T-cell (primary cell): ENCODE measurements at places on chromosomes 2 and 18.

DNA sequence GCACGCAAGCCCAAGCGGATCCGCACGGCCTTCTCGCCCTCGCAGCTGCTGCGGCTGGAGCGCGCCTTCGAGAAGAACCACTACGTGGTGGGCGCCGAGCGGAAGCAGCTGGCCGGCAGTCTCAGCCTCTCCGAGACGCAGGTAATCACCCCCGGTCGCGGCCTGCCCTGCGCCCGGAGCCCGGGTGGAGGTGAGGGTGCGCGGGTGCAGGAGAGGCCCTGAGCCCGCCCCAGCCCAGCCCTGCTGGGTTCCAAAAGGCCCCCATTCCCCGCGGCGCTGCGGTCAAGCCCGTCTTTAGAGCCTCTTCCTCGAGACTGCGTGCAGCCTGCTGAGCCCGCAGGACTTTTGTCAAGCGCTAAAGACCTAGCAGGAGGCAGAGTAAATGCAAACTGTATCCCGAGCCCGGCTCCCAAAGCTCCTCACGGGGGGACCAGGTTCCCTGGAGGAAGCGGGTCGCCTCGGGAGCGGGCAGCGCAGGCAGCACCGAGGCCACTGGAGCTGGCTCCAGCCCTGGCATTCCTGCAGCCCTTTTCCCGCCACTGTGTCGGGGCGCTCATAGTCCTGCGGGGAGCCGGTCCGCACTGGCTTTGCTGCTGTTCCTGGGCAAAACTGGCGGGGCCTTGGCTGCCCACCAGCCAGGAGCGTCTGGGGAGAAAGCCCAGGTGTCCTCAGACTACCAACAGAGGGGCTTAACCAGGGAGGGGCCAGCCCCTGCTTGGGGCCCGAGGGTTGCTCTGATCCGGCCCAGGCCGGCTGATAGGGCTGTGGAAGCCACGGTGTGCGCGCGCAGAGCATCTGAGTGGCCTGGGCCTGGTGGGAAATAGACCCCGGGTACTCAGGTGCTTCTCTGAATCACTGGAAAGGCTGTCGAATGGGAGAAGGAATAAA, 7.3 kb downstream of the EMX1 start:
- no peak for DNase-seq

DNA sequence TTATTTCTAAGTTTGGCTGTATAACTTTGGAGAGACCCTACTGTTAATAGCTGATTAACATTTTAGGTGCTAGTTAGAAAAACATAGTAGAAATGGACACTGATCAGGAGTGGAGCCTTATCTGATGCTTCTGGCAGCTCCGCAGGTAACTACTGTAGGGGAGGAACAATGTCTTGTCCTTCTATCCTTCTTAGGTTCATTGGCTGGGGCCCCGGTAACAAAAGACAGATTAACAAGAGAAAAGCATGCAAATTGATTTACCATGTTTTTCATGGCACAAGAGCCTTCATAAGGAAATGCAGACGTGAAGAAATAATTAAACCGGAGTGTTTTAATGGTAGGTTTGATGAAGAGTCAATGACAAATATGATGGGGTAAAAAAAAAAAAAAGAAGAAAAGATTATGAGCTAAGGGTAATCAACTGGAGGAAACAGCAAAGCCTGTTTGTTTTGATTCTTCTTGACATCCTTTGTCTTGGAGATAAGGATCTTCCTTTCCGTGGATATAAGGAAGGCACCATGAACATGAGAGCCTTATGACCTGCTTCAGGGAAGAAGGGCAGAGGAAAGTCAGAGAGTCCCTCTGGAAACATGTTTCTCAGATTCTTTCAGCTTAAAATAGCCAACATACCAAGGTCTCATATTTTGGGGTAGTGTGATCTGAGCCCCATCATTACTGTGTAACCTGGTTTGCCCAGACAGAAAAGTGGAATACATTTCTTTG, 62.4 kb upstream of the GCFC2 start:
- no peak for DNase-seq

GRCh38 chr18:25099895-25100294, 252.1 kb downstream of the ZNF521 start:
- DNase-seq = no peak

DNA sequence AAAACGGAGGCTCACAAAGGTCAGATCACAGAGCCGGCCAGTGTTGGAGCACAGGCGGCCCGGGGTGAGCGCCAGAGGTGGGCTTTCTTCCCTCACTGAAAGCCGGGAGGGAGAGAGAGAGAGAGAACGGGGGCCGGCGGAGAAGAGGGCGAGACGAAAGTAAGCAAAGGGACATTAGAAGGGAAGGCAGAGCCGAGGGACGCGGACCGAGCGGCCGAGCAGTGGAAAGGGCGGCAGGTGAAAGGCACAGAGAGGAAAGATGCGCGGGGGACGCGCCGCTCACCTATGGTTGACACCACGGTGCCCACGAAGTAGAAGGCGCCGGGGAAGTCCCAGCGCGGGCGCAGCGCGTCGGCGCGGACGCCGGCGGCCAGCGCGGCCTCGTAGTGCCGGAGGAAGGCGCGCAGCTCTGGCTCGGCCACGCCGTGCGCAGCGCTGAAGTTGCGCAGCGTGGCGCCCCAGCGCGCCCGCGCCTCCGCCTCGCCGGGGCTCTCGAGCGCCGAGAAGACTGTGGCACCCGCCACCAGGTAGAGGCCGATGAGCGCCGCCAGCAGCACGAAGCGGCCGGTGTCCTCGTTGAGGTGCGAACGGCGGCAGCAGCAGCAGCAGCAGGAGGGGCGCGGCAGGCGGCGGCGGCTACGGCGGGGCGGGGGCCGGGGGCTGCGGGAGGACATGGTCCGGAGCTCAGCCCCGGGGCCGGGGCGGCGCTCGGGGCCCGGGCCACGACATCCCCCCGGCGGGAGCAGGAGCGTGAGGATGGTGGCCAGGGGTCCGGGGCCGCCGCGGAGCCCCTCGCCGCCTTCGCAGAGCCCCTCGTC, 166.9 kb downstream of the MSH2 start:
- no peak for DNase-seq

DNA sequence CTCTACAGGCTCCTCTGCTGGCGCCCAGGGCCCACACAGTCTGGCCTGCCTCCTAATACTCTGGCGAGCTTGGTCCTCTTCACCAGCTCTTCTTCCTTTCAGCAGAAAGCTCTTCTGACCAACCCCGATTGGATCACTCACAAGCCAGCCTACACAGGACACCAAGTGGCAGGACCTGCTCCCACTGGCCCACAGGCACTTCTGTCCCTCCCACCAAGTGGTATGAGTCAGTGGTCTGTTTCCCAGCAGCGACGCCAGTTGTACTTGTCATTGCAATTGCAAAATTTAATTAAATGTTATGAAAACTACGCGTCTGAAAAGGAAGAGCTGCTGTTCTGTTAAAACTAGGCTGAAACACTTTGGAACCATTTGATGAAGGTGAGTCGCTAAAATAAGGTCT, 46.7 kb downstream of the NDUFA10 start:
- no peak for DNase-seq

- no peak for DNase-seq
Observed at GRCh38 chr2:113169586-113169985, 4.2 kb upstream of the PSD4 start.

GRCh38 chr18:35732162-35732561, 150.6 kb downstream of the GALNT1 start:
- no peak for DNase-seq

- DNase-seq = no peak
Observed at GRCh38 chr2:33033606-33034081, 86.9 kb downstream of the LTBP1 start.

GRCh38 chr2:7692657-7693161, 775.5 kb downstream of the RNF144A start:
- no peak for DNase-seq

DNA sequence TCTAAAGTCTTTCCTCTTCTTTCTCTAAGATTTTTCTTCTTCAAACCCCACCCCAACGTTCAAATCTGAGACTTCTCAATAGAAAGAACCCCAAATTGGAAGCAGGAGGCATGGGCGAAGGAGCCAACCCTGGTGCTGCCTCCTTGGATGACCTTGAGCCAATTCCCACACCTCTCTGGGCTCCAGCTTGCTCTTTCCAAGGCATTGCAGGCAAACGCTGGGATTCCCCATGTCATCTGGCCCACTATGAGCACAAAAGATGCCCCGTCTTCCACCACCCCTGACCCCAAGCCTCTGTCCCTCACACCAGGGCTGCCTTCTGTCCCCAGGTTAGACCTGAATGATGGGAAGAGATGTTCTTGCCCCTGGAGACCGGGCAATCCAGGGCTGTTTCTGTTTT, 57.0 kb downstream of the TTC32 start:
- DNase-seq = no peak

- no peak for DNase-seq
Observed at GRCh38 chr2:143428700-143429099, 299.5 kb downstream of the ARHGAP15 start.

DNA sequence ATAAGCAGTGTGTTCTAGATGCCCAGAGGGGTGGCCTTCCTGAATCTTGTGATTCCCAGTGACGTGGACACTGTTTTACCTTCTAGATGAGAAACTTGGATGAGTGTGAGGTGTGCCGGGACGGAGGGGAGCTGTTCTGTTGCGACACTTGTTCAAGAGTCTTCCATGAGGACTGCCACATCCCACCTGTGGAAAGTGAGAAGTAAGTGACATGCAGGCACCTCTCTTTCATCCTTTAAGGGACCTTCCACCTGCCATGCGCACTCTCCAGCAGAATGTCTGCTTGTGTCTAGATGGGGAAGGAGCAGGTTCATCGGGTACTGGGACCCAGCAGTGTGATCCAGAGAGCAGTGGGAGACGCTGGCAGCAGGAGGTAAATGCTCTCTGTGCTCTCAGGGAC, 16.0 kb upstream of the SP100 start:
- DNase-seq = no peak

- no peak for DNase-seq
Observed at GRCh38 chr2:24785671-24786321, 7.4 kb downstream of the PTRHD1 start.

DNA sequence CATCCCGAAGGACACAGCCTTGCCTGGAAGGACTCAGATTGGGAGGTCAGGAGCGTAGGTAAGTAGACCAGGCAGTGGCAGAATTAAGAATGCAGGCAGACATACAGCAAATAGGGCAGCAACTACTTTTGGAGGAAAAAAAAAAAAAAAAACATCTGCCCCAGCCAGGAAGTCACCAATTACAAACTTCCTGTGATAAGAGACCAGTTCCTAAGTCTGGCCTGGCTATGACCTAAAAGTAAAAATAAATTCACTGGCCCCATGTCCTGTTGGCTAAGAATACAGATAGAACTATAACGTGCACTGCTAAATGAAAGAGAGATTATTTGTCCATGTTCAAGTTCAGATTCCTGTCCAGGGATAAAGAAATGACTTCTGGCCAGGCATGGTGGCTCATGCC, 45.2 kb upstream of the NOSTRIN start:
- no peak for DNase-seq

- no peak for DNase-seq
Observed at GRCh38 chr18:12606592-12607315, 51.2 kb downstream of the SPIRE1 start.

- no peak for DNase-seq
Observed at GRCh38 chr2:111148225-111148873, 27.6 kb downstream of the BCL2L11 start.

GRCh38 chr2:25494616-25495015, 152.9 kb upstream of the DNMT3A start:
- no peak for DNase-seq

DNA sequence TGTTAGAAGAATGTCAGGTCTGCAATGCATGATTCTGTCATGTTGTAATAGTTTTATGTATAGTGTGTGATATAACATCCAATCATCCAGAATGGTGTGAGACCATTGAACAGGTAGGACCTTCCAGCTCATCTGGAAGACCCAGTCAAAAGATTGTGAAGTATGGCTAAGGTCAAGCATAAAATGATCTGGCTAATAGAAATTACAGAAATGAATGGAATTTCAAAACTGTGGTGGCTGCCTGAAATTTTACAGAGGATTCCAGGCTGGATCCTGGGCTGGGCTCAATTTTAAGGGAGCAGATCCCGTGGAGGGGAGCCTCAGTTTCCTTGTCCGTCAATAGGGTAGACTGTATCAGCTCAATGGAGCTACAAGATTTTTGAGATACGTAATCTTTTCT, 39.1 kb downstream of the ACKR3 start:
- no peak for DNase-seq

- DNase-seq = no peak
Observed at GRCh38 chr2:68720665-68721064, 13.9 kb upstream of the ARHGAP25 start.

- DNase-seq = no peak
Observed at GRCh38 chr2:182186132-182186735, 200.6 kb downstream of the PPP1R1C start.

DNA sequence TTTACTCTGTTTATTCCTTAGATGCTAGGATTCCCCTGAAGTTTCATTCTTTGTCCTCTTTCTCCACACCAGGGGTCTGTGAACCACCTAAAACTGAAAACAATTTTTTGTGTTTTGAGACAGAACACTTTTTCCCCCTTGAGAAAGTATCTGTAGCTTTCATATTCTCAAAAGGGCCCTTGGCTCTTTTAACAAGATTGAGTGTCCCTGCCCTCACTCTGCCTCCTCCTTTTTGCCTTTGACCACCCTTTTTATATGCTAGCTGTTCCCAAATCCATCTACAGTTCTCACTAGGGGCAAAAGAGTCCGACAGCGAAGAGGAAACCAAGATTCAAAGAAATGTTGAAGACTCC, 883 bp upstream of the EHBP1 start:
- DNase-seq = no peak

DNA sequence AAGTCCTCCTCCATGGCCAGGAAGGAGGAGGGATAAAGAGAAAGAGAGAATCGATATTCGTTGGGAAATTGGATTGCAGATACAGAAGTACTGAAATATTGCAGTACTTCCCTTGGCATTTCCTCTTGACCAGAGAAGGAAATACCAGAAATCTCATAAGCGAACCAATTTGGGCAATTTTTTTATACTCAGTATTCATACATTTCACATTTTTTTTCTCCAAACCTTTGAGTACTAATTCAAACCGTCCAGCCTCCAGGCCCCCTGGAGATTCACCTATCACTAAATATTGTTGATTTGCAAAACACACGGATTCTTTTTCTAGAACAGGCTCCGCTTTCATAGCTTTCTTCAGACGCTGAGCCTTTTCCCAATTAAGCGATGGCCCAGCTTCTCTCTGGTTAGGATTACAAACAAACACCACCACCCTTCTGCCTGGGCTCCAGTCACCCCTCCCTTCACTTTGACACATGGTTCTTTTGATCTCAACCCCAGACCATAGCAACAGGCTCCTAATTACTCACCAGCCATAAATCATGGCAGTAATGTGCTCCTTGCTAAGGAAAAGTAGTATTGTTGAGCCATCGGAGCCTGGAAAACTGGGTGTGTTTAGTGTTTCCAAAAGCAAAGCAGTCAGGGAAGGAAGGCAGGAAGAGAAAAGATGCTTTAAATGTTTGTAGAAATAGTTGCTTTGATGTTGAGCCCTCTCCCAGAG, 138.4 kb upstream of the CCDC68 start:
- DNase-seq = no peak

GRCh38 chr2:102103992-102104871, 38.3 kb upstream of the IL1R1 start:
- DNase-seq = peak; percentile 10

- peak; percentile 29 for DNase-seq
Observed at GRCh38 chr2:197378494-197379307, 56.1 kb downstream of the SF3B1 start.

- DNase-seq = no peak
Observed at GRCh38 chr2:128835974-128836373, 517.3 kb upstream of the HS6ST1 start.
